ENCODE measurements at places on chromosomes 7 and 10.
A peak's percentile ranks its signal among the peaks of the same experiment; 100 is the strongest.

DNA sequence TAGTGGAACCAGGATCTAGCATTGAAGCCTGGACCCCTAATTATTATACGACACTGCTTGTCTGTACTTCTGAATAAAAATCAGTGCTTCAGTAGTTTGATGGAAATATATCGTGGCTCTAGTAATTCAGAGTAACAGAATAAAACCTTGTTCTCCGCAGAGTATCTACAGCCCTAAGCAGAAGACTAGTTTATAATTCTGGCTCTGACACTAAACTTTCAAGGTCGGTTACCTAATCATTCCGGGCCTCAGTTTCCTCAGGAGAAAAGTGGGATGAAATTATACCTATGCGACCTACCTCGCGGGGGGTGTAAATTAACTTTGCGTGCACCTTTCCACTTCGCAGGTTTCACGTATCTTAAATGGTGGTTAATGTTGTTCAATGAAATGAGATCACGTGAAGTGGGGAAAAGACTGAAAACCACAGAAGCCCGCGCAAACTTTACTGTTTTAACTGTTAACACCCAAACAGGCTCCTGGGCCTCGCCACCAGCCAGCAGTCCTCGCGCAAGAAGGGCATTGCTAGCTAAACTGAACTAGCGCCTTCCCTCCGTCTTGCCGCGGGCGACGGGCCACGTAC is 615 bp downstream of the THAP5 start:
- peaks cover 40% of the 10 kb centered on the region for H3K36me3 ChIP-seq
- H3K27ac ChIP-seq, result peak overlapping the region; percentile 99
- no peaks in the 10 kb centered on the region for H3K27me3 ChIP-seq

- H3K27ac ChIP-seq, result no peak overlapping the region
- no peak overlapping the region for H3K4me3 ChIP-seq
- H3K36me3 ChIP-seq, result no peaks in the 10 kb centered on the region
- no peak for DNase-seq
- H3K4me1 ChIP-seq, result no peaks in the 10 kb centered on the region
Observed at GRCh38 chr7:5456409-5456808, 32.8 kb upstream of the TNRC18 start.

DNA sequence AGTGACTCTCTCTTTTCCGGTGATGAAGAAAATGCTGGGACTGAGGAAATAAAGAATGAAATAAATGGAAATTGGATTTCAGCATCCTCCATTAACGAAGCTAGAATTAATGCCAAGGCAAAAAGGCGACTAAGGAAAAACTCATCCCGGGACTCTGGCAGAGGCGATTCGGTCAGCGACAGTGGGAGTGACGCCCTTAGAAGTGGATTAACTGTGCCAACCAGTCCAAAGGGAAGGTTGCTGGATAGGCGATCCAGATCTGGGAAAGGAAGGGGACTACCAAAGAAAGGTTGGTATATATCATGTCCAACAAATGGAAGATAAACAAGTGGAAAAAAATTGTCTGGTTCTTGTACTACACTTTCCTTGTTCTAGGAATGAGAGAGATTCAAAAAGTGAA is 9.5 kb downstream of the PDCD4 start:
- no peak overlapping the region for H3K4me3 ChIP-seq
- H3K27ac ChIP-seq, result peak overlapping the region; percentile 20
- H3K36me3 ChIP-seq, result peaks cover 24% of the 10 kb centered on the region
- no peak for DNase-seq
- H3K27me3 ChIP-seq, result no peaks in the 10 kb centered on the region
- peaks cover 74% of the 10 kb centered on the region for H3K4me1 ChIP-seq

DNA sequence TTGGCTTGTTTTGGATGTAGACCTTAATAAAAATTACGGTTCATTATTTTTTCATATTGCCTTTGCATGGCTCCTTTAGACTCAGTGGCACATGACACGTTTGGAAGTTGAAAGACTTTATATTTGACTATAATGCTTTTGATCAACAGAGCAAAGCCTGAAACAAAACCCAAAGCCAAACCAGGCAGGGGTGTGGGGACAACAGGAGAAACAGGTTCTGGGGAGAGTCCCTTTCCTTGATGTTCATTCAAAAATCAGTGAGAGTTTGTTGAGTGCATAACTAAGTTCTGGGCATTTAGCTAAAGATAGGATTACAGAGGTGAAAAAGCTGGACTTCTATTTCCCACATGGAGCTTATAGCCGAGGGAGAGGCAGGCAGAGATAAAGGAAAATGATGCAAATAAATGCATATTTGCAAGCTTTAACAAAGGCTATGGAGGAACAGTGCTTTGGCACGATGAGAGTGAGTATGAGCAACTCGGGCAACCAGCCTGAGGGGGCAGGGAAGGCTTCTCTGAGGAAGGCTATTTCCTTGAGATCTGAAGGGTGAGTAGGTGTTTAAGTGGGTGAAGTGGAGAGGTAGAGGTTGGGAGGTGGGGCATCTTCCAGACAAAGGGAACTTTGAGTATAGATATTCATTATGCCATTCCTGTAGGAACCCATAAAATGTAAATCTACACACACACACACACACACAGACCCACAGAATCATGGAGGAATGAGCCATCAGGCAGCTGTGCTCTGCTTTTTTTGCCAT is 34.5 kb upstream of the PDZD8 start:
- no peaks in the 10 kb centered on the region for H3K36me3 ChIP-seq
- no peaks in the 10 kb centered on the region for H3K4me1 ChIP-seq
- H3K27me3 ChIP-seq, result peaks cover 8% of the 10 kb centered on the region
- H3K27ac ChIP-seq, result no peak overlapping the region
- no peak for DNase-seq

GRCh38 chr7:311131-311680 is 21.2 kb downstream of the FOXL3 start:
- H3K4me3 ChIP-seq, result no peak overlapping the region
- H3K4me1 ChIP-seq, result no peaks in the 10 kb centered on the region
- DNase-seq, result no peak

Data from activated naive CD4-positive, alpha-beta T cell treated with anti-CD3 and anti-CD28 coated beads for 36 hours (primary cell).